ENCODE measurements at places on chromosomes 6 and 20. TPM values are rescaled to one million over a fixed set of nuclear protein-coding genes. Genes with fewer than 3 reads are reported as not detected.
A peak's percentile ranks its signal among the peaks of the same experiment; 100 is the strongest.

Gene GNAS-AS1
- not detected for total RNA-seq

- DNase-seq: no peak
Measured at GRCh38 chr20:22819112-22819511, 216.0 kb upstream of the SSTR4 start.

- peak; percentile 76 for DNase-seq
Measured at GRCh38 chr6:106519460-106520394, 109.6 kb downstream of the RTN4IP1 start.

Gene RREB1
- total RNA-seq: 30.7 TPM

- DNase-seq: no peak
Measured at GRCh38 chr20:57941604-57942381, 232.0 kb upstream of the PMEPA1 start.

DNA sequence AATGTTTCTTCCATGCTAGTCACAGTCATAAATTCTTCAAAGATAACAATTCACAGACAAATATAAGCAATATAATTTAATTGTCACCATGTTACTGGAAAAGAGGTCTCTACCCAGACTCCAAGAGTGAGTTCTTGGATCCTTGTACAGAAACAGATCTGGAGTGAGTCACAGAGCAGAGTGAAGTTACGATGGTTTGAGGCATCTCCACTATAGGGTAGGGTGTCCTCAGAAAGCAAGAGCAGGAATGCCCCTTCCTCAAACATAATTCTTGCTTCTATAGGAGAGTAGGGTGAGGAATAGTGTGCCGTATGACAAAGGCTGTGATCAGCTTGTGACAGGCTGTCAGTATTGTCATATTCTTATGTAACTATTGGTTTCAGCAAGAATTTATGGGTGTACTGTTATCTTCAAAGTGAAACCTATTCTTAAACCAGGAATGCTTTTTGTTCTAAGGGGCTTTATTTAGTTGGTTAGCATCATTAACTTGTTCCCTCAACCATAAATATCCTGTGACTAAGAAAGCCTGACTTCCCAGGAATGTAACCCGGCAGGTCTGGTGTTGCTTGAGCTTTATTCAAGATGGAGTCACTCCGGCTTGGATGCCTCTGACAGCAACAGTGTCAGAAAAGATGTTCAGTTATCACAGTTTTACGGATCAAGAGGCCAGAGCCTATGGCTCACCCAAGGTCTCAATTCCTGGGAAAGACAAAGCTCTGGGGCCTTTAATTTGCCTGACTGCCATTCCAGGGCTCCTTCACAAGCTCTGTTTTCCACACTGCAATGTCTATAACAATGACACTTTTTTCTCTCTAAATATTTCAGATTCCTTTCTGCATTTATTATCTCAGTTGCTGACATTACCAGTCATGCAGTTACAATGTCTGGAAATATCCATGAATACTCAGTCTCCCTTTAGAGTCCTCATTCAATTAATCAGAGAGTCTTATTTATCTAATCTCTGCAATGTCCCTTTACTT is 298.6 kb downstream of the C6orf118 start:
- no peak for DNase-seq

GRCh38 chr6:42694586-42694985 is 27.8 kb downstream of the PRPH2 start:
- no peak for DNase-seq

GRCh38 chr20:1002682-1003561 is 811 bp upstream of the RSPO4 start:
- no peak for DNase-seq

- DNase-seq: no peak
Measured at GRCh38 chr20:63160641-63161175, 55.2 kb downstream of the YTHDF1 start.

- DNase-seq: no peak
Measured at GRCh38 chr6:131635384-131636340, 1.4 kb upstream of the ENPP3 start.

GRCh38 chr20:21048841-21049273 is 57.3 kb downstream of the LINC00237 start:
- DNase-seq: no peak

- no peak for DNase-seq
Measured at GRCh38 chr6:148831531-148831930, 84.7 kb downstream of the UST start.

DNA sequence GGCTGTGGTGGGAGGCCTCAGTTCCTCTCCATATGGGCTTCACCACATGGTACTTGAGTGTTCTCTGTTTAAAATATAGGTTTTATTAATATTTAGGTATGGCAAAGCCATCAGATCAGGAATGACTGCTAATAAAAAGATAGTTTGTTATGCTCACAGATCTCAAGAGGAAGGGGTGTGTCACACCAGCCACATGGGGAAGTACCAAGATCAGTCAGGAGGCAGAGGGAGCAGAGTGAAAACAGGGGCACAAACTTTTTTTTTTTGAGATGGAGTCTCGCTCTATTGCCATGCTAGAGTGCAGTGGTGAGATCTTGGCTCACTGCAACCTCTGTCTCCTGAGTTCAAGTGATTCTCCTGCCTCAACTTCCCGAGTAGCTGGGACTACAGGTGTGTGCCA is 92.1 kb upstream of the GCM1 start:
- DNase-seq: no peak

Gene MANEA
- total RNA-seq: 20.1 TPM

DNA sequence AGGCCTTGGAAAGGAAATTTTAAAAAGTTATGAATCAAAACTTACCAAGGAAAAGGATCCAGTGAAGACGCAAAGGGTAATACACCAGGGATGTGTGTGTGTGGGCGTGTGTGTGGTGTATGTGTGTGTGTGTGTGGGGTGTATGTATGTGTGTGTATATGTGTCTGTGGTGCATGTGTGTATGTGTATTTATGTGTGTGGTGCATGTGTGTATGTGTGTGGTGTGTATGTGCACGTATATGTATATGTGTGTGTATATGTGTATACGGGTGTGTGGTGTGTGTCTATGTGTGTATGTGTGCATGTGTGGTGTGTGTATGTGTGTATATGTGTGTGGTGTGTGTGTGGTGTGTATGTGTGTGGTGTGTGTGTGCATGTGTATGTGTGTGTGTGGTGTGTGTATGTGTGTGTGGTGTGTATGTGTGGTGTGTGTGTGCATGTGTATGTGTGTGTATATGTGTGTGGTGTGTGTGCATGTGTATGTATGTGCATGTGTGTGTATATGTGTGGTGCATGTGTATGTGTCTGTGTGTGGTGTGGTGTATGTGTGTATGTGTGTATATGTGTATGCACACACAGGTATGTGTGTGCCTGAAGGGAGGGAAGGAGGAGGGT is 176.1 kb upstream of the SUPT3H start:
- DNase-seq: no peak

DNA sequence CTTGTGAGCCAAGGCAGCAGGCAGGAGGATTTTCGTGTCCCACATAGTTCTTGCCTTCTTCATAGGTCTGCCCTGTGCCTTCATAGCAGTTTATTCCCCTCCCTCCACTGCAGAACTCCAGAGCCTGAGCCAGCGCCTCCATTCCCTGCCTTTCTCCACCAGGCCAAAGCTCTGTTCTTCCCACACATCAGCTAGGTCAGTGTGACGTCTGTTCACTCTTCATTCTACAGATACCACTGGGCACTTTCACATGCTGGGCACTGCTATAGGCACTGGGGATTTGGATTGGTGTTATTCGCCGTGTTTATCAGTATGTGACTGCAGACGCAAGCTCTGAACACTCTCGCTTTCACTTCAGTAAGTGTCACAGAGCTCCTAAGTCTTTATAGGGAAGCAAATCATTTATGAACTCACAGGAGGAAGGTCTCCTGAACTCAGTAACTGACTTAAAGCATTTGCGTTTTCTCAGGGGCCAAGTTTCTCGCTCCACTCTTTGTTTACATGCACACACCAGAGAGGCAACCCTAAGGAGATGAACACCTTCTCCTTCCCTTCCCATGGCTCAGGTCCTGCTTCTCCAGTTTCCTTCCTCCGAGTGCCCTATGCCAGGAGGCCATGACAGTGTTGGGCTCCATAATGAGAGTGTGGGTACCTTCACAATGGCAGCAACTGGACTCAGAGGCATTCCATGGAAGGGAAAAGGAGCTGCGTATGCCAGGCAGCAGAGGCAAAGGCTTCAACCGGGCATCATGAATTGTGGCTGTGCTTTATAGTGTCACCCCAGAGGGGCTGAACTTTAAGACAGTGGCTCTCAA is 6.3 kb upstream of the APMAP start:
- no peak for DNase-seq

- DNase-seq: no peak
Measured at GRCh38 chr20:60138256-60139220, 180.3 kb downstream of the CDH26 start.

DNA sequence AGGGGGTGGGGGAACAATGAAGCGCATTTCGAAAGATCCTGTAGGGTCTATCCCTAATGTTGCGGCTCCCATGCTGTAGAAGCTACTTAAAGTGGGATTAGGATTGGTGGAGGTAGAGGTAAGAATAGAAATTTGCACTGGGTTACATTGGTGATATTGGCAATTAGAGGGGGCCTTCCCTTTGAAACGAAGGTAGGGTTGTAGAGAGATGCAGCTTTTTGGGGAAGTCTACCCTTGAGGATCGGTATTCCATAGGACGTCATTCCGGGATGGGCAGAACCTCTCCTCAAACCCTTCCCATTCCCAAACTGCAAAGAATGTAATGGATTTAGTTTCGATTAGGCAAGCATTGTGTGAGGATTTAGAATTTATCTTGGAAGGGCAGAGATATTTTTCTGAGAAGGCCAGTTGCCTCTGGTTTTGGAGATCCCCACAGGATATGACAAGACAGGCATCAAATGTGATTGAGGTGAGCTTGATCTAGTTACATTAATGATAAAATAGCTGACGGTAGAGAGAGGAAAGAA is 5.4 kb upstream of the ZNFX1 start:
- DNase-seq: no peak

Gene KIF25
- 0.44 TPM for total RNA-seq

Gene WFDC12
- not detected for total RNA-seq

DNA sequence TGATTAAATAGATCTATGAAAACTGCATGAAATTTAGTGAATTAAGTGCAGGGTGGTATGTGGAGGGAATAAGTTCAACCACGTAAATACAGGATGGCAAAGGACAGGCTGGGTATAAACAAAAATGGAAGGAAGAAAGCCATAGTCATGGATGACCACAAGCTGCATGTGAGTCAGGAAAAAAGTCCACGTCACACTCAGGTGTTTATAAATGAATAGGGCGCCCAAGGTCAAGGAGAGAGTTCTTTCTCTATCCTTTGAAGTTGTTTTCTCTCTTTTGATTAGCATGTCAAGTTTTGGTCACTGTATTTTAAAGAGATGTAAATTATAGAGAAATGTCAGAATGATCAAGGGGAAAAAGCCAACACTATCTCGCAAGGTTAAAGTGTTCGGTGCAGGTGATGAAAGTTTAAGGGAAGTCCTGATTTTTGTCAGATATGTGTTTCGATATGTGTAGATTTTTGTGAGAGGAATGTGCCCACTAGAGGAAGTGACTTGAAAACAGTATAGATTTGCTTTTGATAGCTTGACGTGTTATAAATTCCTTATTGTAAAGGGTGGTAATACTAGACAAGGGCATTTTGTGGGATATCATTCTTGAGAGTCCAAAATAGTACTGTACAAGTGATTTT is 58.7 kb downstream of the MAP3K4 start:
- no peak for DNase-seq

Measured in Panc1 (cell line).